Renal cortical epithelial cell (primary cell): ENCODE measurements at places on chromosomes 2 and 18.

DNA sequence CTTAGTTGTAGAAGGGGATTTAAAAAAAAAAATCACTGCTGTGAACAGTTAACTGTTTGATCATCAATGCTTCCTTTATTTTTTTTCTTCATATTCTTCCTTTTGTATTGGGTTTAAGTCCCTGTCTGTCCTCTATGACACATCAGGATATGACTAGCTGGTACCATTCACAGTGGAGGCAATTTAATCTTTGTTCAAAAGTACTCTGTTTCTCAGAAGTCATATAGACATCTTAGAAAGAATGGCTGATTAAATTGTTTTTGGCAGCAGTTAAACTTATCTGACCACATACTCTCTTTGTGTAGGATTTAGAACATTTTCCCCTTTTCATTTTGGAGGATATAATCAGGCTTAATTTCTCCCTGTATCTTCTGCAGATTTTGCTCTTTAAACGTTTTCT lies 807.8 kb upstream of the CDH2 start:
- DNase-seq = no peak

GRCh38 chr2:172282944-172283343 lies 144.4 kb upstream of the ITGA6 start:
- DNase-seq = peak; percentile 16

DNA sequence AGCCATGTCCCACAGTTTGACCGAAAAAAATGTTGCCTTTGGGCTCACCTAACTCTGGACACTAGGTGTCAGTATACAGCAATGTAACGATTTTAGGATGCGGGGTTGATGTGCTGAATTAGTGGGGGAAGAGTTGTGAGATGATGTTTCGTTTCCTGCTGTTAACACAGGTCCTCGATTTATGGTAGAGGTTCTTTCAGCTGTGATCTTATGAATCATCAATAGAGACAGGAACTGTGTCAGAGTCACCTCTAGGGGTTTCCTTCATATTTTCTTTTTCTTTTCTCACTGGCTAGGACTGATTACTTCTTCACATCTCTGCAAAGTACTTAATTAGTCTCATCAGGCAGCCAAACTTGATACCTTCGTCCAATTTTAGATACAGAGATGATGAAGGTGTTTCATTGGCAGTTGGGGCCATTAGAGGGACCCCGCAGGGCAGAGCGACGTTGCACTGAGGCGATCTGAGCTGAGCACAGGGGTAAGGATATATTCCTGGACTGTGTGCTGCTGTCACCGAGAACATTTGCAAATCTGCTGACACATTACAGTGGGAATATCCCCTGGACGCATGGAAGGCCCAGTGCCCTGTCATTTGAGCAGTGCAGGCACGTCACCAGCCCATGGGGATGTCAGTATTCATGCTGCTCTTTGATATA lies 10.2 kb upstream of the MMADHC start:
- DNase-seq = peak; percentile 78

GRCh38 chr18:76495006-76495370 lies at the start of gene ZNF516:
Gene ZNF516, minus strand, starts transcription at chr18:76495242. Its CDS starts 52,188 bp downstream, at chr18:76443054.
- DNase-seq = no peak

DNA sequence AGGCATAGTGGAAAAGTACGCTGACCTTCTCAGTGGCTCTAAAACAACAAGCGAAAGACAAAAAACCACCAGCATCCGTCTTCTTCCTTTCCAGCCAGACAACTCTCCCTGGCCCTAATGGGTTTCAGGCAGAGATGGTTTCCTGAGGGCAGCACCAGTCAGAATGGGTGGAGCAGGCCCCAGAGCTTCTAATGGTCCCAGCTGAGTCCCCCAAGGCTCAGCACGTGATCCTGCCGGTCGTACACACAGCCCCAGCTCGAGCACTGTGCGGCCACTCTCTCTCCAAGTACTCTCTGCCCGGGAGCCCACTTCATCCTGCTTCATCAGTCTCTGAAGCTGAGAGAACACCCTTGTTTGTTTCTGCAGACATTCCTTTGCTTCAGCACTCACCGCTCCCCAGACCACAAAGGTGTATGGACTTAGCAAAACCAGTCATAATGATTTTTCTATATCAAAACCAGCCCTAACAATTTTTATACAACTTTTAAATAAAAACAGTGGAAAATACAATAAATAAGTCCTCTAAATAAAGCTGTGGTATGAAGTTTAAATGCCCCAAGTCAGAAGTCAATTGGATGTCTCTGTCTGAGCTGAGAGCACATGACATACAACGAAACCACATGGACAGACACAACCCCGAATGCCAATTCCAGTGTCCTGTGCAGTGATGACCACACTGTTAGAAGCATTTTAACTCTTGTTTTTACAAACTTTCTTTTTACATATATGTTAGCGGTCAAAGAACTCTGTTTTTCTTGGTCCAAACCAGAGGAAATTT lies 63.9 kb downstream of the PARD6G start:
- no peak for DNase-seq

GRCh38 chr18:8765783-8766463 lies 60.6 kb downstream of the MTCL1 start:
- no peak for DNase-seq

DNA sequence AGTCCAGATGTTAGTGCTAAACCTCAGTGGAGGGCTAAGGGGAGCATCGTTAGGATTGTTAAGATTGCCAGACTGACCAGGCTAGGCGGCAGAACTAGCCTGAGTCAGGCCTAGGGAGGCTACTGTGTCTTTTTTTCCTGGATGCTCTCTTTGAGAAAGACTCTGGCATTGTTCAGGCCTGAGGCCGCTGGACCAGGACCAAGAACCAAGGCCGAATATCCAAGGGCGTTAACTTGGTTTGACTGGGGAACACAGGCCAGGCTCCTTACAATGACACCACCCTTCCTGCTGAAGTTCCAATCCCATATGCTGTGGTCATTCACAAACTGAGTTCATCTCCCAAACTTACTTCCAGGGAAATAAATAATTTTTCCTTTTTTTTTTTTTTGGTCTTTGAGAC lies 10.6 kb downstream of the HTRA2 start:
- DNase-seq = no peak

GRCh38 chr2:164595031-164595430 lies 26.3 kb downstream of the GRB14 start:
- no peak for DNase-seq
